ENCODE measurements at places on chromosomes 5 and 9.

- no peak for DNase-seq
Observed at GRCh38 chr9:121989010-121989409, 104.1 kb downstream of the TTLL11 start.

DNA sequence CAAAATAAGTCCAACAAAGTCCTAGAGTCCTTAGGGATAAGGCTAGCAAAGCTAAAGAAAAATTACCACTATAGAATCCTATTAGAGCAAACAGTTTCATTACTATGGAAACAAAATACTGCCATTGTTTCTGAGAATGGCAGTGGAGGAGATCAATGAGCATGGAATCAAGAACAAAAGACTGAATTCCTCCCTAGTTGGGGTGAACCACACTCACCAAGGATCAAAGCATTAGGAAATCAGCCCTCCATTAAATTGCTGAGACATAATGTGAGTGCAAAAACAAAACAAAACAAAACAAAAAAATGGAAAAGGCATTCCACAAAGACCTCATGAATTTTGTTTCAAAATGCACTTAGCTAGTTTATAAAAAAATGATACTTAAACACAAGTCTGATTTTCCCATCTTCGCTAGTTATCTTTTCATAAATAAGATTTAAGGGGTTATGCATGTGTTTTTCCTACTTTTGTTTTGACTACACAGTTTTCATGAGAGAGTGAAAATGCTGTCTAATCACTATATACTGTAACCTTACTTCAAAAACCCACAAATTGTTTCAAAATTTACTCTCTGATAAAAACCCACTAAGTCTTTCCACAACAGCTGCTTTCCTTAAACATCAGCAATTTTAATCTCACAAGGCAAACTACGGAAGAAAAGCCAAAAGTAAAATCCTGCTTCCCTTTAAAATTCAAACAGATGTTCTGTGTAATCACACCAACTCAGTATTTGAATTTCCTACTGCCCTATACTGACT, 9.7 kb downstream of the SERINC5 start:
- no peak for DNase-seq

- no peak for DNase-seq
Observed at GRCh38 chr5:146003852-146004251, 67.5 kb downstream of the SH3RF2 start.

DNA sequence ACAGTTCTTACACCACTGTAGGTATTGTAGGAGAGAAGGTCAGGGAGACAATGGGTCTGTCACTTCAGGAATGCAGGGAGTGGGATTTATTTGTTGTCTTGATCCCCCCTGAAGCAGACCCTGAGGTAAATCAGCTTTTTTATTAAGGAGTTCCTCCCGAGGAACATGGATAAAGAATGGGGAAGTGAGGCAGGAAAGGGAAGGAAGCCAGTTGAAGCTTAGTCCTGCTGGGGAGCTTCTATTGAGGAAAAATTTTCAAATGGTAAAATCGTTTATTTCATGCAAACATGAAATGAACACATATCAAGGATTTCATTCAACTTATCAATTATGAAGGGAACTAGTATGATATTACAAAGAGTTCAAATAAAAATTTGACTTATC, 318.6 kb upstream of the PIK3R1 start:
- DNase-seq = no peak

Data from esophagus squamous epithelium (tissue), 5 donors.